ENCODE measurements at places on chromosomes 6 and 20.

DNA sequence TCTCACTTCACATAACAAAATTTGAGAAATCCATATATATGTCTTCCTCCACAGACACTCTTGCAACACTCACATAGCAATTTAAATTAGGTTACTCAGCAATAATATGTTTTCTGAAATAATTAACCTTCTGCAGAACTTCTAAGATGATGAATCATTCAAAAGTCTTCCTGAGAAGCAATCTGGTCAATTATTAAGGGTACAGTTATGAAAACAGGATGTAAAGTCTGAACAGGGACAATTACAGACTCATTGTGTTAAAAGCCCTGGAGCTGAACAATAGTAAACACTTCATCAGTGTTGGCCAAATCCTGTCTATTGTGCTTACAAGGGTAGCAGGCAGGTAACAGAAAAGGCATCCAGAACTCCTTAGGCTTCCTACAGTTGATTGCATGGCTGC, 75.4 kb downstream of the FILIP1 start:
- DNase-seq, result no peak

- DNase-seq, result no peak
Measured at GRCh38 chr6:139508023-139508422, 133.6 kb upstream of the CITED2 start.

DNA sequence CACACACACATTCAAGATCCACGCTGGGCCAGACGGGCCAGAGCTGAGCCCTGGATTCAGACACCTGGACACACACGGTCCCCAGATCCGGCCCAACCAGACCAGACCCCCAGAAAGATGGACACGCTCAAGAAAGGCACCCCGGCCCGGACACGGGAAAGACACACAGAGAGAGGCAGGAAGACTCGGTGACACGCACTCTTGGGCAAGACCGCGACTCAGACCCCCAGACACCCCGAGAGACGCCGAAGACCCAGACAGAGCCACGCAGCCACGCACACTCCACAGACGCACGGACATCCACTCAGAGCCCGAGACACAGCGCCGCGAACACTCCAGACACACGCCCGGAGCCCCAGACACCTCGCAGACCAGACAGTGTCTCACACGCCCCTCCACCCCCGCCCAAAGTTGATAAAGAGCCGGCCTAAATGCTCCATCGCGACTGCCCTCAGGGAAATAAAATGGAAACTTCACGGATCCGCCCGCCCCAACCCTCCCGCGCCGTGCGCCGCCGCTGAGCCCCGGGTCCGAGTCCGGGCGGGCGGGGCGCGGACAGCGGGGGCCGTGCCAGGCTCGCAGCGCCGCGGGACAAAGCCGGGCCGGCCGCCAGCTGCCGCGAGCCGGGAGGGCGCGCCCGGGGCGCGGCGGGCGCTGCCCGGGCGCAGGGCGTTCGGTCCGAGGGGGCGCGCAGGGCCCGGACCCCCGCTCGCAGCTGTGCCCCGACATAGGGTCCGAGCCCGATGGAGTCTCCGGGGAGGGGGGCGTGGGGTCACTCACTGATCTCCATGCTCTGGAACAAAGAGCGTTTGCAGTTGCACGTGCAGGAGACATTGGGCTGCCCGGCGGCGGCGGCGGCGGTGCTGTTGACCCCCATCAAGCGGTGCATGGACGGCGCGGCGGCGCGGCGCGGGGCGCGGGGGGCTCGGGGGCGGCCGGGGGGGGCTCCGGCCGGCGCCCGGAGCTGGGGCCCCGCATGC, 831 bp downstream of the PMEPA1 start:
- DNase-seq, result no peak

- DNase-seq, result no peak
Measured at GRCh38 chr6:148811459-148811858, 64.6 kb downstream of the UST start.

DNA sequence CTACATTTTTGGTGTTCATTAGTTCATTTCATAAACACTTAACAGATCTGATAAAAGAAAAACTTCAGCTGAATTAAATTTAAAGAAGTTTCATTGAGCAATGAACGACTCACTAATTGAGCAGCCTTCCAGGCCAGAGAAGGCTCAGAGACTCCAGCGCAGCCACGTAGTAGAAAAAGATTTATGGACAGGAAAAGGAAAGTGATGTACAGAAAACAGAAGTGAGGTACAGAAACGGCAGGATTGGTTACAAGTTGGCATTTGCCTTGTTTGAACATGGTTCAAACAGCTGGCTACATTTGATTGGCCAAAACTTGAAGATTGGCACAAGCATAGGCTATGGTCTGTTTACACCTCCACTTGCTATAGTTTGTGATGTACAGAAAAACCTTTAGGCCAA, 166.3 kb upstream of the DTNBP1 start:
- DNase-seq, result no peak

DNA sequence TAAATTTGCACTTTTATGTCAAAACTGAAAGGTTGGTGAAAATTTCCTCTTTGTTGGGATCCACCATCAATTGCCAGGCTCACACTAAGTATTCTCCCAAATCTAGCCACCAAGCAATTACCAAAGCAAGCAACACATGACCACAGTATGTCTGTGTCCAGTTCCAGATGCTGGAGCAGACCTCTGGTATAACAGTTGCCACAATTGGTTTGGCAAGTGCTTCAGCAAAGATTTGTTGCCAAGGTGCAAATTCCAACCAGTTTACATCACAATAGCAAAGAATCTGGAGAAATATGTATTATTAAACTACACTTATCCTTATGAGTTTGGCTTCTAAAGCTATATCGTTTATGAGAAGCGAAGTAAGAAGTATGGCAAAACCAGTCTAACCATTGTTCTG, 6.4 kb downstream of the GTF2H5 start:
- DNase-seq, result no peak

GRCh38 chr6:42339991-42340401, 111.7 kb downstream of the TRERF1 start:
- DNase-seq, result peak; percentile 94

- no peak for DNase-seq
Measured at GRCh38 chr20:35145141-35145564, 2.0 kb downstream of the EDEM2 start.

DNA sequence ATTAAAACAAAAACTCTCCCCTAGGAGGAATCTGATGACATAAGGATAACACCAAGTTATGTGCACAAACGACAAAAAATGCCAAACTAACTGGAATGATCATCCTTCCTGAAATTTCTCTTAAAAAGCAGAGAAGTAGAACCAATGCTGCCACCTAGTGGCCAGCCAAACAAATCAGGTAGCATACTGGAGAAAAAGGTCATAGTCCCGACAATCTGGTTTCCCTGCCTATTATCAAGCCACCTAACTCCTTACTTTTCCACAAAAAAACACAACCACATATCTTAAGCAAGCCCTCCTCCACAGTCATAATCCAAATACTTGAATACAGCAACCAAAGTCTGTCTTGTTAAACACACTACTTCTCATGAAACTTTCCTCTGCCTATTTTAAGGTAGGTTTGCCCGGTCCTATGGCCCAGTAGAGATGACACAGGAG, 5.3 kb downstream of the OARD1 start:
- peak; percentile 53 for DNase-seq

- DNase-seq, result no peak
Measured at GRCh38 chr20:9342651-9343050, 171.7 kb upstream of the LAMP5 start.

DNA sequence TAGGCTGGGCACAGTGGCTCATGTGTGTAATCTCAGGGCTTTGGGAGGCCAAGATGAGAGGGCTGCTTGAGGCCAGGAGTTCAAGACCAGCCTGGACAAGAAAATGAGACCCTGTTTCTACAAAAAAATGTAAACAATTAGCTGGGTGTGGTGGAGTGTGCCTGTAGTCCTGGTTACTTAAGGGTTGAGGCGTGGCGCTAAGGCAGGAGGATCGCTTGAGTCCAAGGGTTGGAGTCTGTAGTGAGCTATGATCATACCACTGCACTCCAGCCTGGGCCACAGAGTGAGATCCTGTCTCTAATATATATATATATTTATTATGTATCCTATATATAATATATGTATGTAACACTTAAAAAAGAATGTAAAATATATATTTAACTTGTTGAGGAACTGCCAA, 7.9 kb upstream of the ABRACL start:
- DNase-seq, result no peak

- DNase-seq, result no peak
Measured at GRCh38 chr6:113522376-113522775, 334.8 kb upstream of the MARCKS start.

GRCh38 chr6:122268394-122268793, 131.1 kb upstream of the HSF2 start:
- no peak for DNase-seq

DNA sequence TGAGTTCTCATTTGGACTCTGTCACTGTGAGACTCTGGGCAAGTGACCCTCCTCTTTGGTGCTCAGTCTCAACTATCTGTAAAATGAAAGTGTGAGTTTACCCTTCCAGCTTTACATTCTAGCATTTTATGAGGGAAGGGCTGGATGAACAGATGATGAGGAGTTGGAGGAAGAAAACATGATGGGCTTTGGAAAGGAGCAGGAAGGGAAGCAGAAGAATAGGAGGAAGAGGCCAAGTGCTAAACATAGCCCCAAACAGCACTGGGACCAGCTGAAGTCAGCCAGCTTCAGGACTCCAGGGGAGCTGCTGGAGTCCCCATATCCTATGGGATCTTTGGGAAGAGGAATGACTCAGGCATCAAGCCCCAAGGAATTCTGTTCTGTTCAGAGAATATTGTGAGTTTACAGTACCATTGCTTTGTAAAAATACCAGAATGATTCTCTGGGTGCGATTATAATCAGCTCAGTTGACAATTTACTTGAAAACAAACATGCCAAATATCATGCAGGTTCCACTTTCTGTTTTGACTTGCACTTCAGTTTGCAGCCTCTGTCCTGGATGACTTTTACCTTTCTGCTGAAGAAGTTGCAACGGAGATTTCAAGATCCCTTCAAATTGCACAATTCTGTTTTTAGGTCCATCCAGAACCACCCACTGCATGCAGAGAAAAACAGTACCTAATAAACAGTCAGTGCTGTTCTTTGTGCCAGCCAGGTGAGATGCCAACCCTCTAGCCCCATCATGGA, 3.2 kb downstream of the CD40 start:
- peak; percentile 35 for DNase-seq

DNA sequence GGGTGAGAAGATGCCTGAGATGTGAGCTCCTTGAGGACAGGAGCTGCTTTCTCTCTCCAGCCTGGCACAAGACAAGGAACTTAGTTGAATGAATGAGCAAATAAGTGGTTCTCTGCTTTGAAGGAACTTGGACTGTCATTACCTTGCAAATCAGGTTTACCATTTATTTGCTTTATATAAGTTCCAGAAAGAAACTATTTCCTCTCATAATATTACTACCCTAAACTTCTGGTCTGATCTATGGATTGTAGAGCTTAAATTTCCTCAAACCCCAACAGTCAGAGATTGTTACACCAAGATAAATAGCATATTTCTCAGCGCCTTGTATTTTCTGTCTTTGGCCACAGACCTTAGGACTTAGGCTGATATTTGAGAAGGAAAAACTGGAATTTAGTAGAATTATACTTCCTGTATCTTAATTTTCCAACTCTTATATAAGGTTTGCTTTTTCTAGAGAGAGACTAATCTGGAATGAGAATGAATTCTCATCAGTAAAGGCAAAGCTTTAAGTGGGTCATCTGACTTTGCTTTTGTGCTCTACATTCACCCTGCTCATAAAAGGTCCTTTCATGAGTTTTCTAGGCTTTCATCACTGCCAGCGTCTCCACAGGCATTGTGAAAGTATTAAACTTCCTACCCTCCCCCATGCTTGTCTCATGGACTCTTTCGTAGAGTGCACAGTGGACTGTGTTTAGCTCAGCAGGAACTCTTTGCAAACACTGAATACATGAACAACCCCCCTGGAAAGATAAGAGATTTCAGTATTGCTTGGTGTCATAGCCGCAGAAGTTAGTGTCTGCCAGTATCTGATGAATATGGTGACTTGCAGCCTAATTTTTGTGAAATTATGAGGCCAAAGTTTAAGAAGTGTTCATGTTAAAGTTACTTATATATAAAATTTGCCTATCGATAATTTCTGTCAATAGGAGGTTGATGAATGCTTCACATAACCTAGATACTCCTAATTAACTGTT, 74.0 kb downstream of the PTPRA start:
- no peak for DNase-seq

DNA sequence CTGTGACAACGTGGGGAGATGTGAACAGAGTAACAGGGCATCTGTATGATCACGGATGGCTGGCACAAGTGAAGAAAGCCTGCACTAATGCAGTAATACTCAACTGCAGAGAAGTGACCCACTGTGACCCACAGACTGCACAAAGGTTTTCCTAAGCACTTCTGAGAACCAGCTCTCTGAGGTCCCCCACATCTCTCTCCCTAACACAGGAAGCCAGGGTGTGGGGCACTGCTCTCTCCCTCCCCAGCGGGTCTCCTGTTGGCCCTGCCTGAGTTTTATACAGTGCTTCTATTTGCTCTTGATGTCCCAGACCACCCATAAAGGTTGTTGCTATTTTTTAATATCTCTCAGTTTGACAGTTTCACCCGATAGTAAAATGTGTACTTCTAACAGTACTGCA, 11.3 kb downstream of the APMAP start:
- DNase-seq, result no peak

DNA sequence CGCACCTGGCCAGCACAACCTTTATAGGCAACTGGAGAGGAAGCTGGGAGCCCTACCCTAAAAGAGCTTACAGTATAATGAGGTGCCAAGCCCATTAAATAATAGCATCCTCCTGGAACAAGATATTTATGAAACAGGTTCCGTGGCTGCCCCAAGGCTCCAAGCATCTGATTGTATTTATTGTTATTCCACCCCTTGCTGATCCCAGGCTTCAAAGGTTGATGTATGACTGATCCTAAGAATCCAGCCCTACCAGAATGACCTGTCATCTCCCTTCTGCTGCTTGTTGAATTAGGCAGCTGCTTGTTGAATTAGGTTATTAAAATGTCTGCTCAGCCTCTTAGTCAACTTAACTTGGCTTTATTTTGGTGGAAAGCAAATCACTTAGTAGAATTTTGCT, 35.2 kb upstream of the SASH1 start:
- no peak for DNase-seq

- DNase-seq, result no peak
Measured at GRCh38 chr6:160088784-160089533, 32.7 kb upstream of the SLC22A1 start.

- DNase-seq, result no peak
Measured at GRCh38 chr6:99521633-99522151, 6.5 kb upstream of the USP45 start.

- DNase-seq, result no peak
Measured at GRCh38 chr20:17504066-17504897, 26.9 kb downstream of the BFSP1 start.

DNA sequence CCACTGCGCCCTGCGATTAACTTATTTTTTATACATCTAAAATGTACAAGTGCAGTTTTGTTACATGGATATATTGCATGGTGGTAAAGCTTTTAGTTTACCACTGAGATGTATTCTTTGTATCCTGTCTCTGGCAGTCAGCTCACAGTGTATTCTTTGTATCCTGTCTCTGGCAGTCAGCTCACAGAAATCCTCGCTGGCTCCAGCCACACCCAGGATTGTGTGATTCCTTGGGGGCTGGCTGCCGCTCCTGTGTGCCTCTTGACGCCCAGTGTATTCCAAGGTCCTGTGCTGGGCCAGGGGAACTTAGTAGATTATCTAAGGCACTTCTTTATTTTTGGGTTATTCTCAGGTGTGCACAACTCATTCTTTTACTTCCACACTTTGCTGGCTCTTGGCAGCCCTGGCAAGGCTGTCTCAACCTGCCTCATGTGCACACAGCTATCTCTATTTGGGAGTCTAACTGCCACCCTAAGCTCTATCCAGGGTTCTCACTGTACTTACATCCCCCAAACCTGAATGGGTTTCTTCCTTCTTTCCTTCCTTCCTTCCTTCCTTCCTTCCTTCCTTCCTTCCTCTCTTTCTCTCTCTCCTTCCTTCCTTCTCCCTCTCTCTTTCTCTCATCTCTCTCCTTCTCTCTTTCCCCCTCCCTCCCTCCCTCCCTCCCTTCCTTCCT, 12.4 kb upstream of the RNF24 start:
- DNase-seq, result no peak
